ENCODE measurements at places on chromosomes 6 and 20.
A peak's percentile ranks its signal among the peaks of the same experiment; 100 is the strongest.

DNA sequence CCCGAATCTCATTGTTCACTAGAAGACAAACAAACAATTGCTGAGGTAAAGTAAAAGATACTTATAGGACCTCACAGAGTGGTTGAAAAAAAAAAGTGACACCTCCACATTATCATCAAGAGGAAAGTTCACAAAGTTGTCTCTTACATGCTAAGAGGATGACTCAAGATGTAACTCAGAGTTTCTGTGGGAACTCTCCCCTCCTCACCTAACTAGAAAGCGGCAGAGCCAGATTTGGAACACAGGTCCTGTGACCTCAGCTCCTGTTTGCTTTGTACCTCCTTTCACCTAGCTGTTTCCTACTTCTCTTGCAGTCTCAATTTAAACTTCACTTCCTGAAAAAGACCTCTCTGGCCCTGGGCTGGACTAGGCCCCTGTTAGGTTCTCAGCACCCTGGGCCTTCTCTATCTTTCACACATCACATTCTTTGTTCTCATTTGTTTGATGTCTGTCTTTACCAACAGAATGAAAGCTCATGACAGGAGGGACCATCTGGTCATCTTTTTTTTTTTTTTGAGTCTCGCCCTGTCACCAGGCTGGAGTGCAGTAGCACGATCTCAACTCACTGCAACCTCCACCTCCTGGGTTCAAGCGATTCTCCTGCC, 60.8 kb downstream of the CD24 start:
- no peak for DNase-seq

GRCh38 chr6:125477844-125478243, 176.1 kb upstream of the HDDC2 start:
- DNase-seq = no peak

GRCh38 chr20:62359043-62359490, 8.0 kb downstream of the LAMA5 start:
- DNase-seq = no peak

DNA sequence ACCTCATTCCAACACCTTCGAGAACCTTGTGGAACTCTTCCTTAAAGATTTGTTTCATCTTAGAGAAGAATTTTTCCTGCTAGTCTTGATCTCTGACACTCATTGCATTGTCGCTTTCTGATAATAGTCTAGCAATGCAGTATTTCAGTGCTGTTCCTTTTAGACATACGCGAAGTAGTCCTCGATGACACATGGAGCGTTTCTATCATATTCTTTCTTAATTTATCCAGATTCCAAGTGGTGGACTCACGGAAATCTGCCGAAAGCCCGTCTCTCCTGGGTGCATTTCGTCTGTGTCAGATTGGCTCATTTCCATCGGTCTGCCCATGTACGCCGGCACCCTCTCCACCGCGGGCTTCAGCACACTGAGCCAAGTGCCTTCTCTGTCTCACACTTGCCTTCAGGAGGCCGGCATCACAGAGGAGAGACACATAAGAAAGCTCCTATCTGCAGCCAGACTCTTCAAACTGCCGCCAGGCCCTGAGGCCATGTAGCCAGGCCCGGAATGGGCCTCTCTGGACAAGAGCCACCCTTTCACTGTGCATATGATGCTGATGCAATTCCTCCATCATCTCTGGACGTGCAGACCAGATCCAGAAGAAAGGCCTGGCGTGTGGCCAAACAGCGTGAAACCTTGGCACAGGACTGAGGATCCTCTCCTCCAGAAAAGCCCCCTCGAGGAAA, 198.6 kb upstream of the UST start:
- no peak for DNase-seq

DNA sequence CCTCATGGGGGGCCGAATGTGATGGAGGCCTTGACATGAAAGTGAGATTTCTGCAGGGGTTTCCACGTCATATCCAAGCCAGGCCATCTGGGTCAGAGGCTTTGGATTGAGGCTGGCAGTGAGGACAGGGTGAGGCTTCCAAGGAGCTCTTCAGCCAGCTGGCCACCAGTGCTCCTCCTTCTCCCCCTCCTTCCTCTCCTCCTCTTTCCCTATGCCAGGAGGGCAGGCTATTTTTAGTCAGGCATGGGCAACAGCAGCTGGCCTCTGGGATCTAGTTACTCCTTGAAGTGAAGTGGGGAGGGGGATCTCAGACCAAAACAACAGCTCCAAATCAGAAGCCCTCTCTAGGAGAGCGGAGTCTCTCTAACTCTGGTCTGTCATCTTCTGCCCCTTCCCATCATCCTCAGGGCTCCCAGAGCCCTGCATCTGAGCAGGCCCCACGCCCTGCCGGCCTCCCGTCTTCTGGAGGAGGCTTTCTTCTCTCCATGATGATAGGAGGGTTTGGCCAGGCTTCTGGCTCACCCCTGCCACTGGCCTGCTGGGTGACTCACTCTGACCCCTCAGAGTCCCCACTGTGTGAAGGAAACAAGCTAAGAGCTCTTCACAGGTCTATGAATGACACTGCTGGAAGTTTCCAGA, 612 bp downstream of the TNNC2 start:
- peak; percentile 65 for DNase-seq

- no peak for DNase-seq
These were observed 79.9 kb downstream of the FNDC1 start for GRCh38 chr6:159249128-159249527.

- DNase-seq = no peak
These were observed 16.4 kb downstream of the MYT1 start for GRCh38 chr20:64180673-64181072.

DNA sequence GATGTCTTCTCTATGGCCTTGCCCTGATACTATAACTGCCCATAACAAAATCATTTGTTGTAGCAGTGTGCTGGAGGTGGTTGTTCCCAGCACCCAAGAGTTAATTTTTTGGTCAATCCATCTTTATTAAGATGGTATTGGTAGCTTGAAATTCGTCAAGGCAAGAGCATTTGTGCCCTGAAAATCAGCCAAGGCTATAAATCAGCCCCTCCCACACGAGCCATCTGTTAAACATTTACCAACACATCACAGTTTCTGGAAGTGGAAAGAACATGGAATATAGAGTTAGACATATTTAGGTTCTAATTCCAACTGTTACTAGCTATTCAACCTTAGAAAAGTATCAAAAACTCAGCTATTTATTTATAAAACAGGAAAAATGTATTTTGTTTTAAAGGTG, 888.4 kb upstream of the GJE1 start:
- DNase-seq = no peak
